Thymus (tissue), 14 donors: ENCODE measurements at places on chromosomes 5 and 9.

DNA sequence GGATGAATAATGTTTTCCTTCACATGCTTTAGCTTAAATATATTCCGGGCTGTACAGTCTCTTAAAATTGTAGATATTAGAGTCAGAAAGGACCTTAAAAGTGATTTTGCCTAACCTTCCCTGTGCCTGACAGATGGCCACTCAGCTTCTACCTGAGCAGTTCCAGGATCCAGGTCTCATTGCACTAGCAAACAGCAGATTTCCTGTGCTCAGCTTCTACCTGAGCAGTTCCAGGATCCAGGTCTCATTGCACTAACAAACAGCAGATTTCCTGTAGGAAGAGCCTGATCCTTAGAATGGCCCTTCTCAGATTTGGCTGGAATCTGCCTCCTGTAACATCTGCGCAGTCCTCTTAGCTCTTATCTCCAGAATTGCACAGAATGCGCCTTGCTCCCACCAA, 219.8 kb downstream of the AOPEP start:
- no peak for DNase-seq

DNA sequence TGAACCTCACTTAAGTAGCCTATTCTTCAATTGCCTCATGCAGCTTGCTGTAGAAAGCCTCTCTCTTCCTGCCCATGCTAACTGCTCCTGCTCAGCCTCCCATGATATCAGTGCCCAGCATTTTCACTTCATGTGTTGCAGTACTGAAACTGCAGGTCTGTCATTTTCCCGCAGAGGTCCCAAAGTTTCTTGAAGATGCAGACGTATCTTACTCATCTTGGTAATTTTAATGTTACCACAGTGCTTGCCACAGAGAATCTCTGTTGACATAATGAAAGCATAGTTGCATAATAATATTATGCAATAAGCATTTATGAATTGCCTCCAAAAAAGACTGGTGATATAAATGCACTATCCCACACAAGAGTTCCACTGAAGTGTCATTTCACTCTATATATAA, 561.1 kb upstream of the DAP start:
- DNase-seq: no peak

DNA sequence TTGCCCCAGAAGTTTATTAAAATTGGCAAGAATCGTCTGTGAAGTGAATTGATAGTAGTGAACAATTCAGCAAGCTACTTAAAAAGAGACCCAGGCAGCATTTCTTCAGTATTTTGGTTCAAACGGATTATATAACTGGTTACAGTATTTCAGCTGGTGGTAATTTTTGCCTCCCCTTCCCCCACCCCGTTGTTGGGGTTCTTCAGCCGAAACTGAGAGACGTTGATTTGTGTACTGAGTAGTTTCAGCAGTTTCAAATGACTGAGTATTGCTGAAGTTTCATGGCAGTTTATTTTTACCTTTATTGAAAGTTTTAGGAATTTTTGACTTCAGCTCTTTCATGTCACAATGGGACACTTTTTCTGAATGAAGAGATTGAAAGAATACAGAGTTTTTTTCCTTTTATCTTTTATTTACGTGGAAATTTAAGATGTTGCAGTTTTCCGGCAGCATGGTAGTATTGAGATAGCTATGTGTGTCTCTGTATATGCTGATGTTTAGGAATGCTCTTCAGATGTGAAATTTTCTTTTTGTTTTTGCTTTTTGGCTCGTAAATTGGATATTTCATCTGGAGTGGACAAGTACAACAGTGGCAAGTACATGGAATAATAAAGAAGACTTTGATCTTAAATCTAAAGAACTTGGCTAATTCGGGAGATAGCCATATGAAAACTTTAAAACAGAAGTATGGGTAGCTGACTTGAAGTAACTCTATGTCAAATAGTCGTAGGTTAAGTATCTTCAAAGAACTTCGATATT, 1.9 kb downstream of the GPBP1 start:
- DNase-seq: peak; percentile 61

DNA sequence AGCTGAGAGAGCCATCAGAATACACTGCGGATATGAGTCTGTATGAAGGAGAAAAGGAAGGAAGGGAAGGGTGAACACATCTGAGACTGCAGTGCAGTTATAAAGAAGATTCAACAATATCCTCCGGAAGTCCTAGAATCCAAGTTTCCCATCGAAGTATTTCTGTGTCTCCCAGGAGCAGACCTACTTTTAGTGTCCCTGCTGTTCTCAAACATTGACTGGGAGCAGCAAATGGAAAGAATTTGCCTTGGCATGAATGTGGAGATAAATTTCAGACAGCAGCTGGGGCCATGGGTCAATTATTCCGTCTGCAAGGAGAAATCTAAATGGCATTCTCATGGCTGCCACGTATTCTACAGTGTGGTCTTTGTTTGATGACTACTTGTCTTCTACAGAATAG, 478.1 kb upstream of the SMC2 start:
- no peak for DNase-seq

- no peak for DNase-seq
Measured at GRCh38 chr9:78826527-78826926, 529.6 kb downstream of the PSAT1 start.

- DNase-seq: no peak
Measured at GRCh38 chr5:109936996-109937395, 247.3 kb downstream of the MAN2A1 start.
